Mesenchymal stem cell (in vitro differentiated cells and primary cell): ENCODE measurements at places on chromosomes 7 and 10.

GRCh38 chr7:129471402-129471827 lies 30.9 kb upstream of the SMKR1 start:
- no peak for DNase-seq

DNA sequence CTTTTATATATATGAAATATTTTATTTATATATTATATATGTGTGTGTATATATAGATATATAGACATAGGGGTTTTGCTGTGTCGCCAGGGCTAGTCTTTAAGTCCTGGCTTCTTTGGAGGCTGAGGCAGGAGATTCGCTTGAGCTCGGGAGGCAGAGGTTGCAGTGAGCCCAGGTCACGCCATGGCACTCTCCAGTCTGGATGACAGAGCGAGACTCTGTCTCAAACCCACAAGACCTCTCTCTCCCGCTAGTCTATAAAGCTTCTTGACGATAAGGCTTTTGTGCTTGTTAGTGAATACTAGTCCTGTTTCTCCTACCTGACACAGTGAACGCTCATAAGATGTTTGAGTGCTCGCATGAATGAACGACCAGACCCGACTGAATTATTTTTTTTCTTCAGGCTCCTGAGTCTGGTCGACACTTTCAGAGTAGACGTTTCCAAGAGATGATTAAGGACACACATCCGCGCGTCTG lies 577 bp upstream of the DDX21 start:
- no peak for DNase-seq

- no peak for DNase-seq
These were observed 31.6 kb downstream of the PFKFB3 start for GRCh38 chr10:6234371-6234770.

DNA sequence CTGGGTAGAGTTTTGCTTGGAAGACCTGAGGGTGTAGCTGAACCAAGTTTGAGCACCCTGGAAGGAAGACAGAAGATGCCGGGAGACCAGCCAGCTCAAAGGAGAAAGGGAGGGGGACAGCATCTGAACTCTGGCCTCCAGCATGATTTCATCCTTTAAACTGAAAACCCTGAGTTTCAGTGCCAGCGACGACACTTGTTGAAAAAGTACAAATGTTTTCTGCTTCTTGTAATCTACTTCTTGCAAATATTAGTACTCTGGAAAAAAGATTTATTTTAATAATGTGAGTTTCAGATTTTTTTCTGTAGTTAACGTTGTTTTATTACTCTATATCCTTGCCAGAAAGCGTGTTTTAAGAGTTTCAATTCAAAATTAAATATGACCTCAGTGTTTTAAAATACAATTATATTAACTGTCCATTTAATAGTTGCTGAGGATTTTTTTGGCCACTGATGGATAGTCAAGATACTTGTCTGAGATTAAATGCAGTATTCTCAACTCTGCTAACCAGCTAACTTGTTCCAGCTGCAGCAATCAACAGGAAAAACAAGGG lies 227.7 kb downstream of the MGMT start:
- no peak for DNase-seq

DNA sequence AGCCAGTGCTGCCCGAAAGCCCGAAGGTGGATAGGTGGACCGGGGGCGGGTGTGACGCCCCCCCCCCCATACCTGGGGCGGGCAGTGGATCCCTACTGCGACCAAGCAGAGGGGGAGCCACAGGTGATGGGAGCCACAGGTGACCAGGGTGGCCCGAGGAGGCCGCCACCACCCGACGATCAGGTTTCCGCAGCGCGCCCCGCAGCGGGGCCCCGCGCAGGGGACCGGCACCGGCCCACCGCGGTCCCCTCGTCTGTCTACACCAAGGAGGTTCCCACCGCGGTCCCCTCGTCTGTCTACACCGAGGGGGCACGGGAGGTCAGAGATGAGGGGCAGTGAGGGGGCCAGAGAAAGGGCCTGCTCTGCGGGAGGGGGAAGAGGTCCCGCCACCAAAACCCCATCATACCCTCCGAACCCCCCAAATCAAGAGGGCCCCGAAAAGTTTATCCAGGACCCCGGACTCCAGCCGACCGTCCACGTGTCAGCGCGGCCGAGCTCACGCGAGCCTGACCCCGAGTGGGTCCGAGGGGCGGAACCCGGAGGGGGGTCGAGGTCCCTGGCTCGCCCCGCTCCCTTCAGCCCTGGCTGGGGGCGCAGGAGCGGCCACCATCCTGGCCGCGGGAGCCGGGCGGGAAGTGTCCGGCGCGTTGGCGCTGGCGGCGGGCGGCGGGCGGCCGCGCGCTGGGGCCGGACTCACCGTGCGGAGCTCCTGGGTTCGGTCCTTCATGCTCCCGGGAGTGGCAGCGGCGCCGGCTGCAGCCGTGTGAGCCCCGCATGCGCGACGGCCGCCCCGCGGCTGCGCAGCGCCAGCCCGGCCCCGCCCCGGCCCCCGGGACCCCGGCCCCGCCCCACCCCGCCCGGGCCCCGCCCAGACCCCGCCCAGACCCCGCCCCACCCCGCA lies at the start of gene STX1A:
Gene STX1A (minus strand): TSS at position 765 of the 901 bp plus-strand sequence. CDS start 38 bp downstream, at position 727.
- peak; percentile 67 for DNase-seq

- DNase-seq: no peak
These were observed 8.1 kb upstream of the PRXL2A start for GRCh38 chr10:80400136-80400804.

- peak; percentile 86 for DNase-seq
These were observed 215.7 kb downstream of the HTR7 start for GRCh38 chr10:90642136-90642535.

- peak; percentile 31 for DNase-seq
These were observed 9.0 kb downstream of the IQCE start for GRCh38 chr7:2567679-2568278.

DNA sequence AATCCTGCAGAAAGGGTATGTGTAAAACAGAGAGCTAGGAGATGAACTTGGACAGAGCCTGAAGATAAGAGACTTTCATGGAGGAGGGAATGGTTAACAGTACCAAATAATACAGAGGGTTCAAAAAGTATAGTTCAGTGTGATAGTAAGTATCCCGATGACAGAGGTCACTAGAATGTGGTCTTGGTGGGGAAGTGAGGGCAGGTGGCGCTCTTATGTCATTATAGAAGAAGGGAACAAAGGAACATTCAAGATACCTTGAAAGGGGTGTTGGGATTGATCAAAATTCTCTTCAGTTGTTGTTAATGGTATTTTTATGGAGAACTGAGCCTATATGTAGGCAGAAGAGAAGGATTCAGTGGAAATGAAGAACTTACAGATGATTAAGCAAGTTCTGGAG lies 312.5 kb downstream of the SUGCT start:
- DNase-seq: no peak

DNA sequence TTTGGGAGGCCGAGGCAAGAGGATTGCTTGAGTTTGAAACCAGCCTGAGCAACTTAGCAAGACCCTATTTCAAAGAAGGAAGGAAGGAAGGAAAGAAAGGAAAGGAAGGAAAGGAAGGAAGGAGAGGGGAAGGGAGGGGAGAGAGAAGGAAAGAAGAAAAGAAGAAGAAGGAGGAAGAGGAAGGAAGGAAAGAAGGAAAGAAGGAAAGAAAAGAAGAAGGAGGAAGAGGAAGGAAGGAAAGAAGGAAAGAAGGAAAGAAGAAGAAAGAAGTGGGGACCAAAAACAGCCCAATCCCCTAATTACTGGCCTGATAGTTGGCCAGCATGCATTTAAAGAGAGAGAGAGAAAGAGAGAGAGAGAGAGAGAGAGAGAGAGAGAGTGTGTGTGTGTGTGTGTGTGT lies 66.4 kb downstream of the EEPD1 start:
- no peak for DNase-seq

- DNase-seq: no peak
These were observed 101.2 kb downstream of the FANK1 start for GRCh38 chr10:125997586-125997985.
